ENCODE measurements at places on chromosomes 2 and 18. TPM values are rescaled to one million over a fixed set of nuclear protein-coding genes. Genes with fewer than 3 reads are reported as not detected.

DNA sequence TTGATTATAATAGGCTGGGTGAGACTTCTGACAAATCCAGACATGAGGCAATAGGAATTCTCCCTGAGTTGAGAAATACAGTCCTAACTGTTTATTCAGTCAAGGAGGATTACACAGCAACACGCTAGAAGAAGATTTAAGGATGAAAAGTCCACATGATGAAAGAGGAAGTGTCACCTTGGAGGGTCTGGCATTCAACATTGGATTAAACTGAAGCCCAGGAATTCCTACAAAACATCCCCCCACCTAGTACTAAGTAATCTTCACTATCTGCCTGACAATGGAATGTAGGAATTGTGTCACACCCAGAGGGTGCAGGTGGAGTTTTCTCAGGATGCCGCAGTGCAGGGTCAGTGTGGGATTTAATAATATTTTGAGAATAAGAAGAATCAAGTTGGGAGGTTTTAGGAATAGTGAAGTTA lies 142.4 kb downstream of the SOCS6 start:
- no peak for DNase-seq

- no peak for DNase-seq
Measured at GRCh38 chr18:66575263-66575662, 28.6 kb downstream of the CDH19 start.

GRCh38 chr2:85822766-85823165 lies 66.0 kb downstream of the ST3GAL5 start:
- DNase-seq = no peak

- DNase-seq = no peak
Measured at GRCh38 chr2:98835831-98836385, 100.1 kb downstream of the CRACDL start.

DNA sequence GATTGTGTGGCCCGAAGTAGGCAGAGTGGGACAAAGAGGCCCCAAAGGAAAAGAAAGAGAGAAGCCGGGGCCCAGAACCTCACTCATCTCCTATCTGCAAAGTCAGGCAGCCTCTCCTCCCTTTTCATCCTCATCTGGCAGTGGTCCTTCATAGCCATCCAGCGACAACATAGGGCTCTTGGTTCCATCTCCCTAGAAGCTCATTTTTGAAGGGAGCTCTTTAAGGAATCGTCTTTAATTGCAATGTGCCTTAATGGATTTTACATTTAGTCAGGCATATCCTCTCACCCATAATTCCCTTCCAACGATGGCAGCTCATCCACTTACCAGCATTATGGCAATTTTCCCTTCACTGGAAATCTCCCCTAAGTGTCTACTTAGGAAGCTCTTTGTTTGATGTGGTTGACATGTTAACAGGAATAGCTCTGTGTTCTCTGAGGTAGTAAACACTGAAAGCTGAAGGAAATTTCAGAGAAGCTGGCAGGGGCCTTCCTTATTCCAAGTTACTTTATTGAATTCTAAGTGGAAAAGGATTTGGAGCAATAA lies 780.6 kb downstream of the TSN start:
- DNase-seq = no peak

GRCh38 chr2:231563378-231563961 lies 29.2 kb upstream of the TEX44 start:
- DNase-seq = peak; percentile 52

GRCh38 chr2:177917169-177917568 lies 155.4 kb downstream of the PDE11A start:
- no peak for DNase-seq

The GREB1 gene
- 8.2 TPM for total RNA-seq

The AKAIN1 gene
- total RNA-seq = not detected

The KLHL29 gene
- 0.69 TPM for total RNA-seq

The RMC1 gene
- 12.6 TPM for total RNA-seq

The CCDC150 gene
- total RNA-seq = 0.74 TPM

The PJVK gene
- total RNA-seq = 1.1 TPM

The SMC6 gene
- total RNA-seq = 14.2 TPM
